ENCODE measurements at places on chromosomes 5 and 9.

DNA sequence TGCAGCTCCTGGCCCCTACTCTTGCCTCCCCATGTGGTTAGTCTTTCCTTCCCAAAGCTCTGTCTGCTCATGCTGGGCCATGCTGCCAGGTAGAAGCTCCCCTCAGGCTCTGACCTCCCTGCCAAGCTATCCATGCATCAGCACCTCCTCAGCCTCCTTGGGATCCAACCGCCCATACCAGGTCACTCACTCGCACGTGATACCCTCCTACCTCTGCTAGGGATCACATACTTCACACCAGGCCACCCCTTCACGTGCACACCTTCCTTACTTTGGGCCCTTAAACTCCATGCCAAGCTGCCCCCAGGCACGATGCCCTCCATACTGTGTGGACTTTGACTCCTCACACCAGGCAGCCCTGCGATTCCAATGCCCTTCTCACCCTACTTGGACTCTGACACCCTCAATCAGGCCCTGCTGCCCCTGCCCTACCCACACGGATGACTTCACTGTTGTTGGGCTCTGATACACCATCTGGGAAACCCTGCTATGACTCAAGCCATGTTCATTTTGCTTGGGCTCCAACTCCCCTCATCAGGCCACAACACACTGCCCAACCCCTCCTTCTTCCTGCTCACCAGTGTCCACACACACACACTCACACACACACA is 34.1 kb downstream of the ZNF483 start:
- DNase-seq, result no peak

DNA sequence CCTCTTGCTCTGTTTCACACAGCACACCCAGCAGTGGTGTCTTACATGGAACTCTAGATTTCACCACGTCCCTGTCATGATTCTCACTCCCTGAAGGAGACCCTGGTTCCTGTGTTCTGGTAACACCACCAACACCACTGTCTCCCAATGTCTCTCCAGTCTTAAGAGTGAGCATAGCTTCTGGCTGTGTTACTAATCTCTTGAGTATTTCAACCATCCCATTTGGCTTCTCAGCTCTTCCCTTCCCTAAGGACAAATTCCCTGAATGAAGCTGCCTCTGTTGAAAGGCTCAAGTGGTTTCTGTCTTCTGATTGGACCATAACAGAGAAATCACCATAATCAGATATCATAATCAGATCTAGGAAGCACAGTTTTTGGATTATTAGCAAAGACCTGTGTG is 311.8 kb downstream of the DNAH5 start:
- no peak for DNase-seq

DNA sequence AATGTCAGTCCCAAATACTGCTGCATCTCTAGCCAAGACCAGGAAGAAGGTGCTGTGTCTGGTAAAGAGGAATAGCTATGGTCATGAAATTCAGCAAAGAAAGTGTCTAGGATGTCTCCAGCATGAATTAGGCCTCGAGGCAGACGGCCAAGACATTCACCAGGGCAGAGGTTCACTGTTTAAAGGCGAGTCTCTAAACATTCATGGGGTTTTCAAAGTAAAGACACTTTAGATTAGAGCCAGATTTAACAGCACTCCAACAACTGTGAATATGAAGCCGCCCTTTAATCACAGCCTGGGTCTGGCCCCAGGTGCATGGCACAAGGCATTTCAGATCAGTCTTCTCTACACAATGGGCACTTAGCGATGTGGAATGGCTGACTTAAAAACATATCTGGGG is 95.0 kb downstream of the ANKH start:
- DNase-seq, result no peak

DNA sequence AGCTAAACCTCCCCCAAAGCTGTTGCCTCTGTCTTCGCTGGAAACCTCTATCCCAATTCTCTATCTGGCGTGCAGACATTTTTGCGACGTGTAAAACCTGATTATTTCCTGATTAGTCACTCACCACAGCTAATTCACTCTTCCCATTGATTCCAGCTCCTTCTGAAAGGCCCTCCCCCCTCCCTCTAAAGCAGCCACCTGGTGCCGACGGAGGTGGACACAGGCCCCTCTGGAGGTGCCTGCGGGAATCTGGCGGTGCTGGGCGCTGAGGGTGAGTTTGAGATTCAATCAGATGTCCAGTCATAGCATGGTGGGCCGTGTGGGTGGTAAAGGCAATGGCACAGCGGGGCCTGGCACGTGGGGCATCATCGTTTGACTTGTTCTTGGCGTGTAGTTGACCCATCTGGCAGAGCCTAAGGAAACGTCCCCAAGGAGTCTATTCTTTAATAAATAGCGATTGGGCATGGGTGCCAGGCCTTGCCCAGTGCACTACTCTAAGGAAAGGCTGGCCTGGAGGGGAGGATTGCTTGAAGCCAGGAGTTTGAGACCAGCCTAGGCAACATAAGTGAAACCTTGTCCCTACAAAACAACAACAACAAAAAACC is 271.1 kb upstream of the MVB12B start:
- DNase-seq, result no peak

DNA sequence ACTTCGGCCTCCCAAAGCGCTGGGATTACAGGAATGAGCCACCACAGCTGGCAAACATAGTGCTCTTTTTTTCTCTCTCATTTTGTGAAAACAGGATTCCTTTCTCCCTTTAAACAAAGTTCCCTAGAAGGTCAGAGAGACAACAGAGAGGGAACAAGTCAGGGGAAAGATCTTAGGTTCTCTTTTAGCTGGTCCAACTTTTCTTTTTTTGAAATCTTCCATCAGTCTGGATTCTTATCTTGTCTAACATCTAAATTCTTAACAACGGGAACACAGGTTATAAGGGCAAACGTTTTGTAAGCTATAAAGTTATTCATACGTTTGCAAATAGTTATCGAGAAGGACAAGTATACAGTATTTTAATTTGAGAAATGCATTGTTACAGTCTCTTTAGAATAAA is 224.1 kb upstream of the TBCA start:
- DNase-seq, result no peak

Measured in HAP-1 (cell line).